ENCODE measurements at places on chromosomes 11 and 22.

DNA sequence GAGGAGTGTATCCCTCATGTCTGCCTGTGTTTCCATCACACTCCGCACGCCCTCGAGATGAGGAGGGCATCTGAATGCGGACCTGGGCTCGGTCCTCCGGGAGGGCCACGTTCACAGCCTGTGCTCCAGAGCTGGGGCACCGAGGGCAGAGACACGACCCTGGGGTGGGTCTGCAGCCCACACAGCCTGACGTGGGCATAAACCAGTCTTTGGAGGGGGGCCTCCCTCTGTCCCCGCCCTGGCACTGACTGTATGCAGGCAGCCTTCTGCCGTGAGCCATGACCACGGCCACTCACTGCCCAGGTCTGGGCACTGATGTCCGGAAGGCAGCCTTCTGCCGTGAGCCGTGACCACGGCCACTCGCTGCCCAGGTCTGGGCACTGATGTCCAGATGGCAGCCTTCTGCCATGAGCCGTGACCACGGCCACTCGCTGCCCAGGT is 1425.1 kb downstream of the BRD1 start:
- no peak for DNase-seq

- no peak for DNase-seq
Measured at GRCh38 chr11:107769189-107769588, 57.3 kb upstream of the SLN start.

GRCh38 chr11:15941206-15941770 is 415.1 kb downstream of the SOX6 start:
- DNase-seq = no peak

GRCh38 chr11:58919561-58919960 is 19.7 kb upstream of the GLYATL1 start:
- DNase-seq = no peak

- no peak for DNase-seq
Measured at GRCh38 chr11:20342347-20343141, 21.0 kb upstream of the HTATIP2 start.

DNA sequence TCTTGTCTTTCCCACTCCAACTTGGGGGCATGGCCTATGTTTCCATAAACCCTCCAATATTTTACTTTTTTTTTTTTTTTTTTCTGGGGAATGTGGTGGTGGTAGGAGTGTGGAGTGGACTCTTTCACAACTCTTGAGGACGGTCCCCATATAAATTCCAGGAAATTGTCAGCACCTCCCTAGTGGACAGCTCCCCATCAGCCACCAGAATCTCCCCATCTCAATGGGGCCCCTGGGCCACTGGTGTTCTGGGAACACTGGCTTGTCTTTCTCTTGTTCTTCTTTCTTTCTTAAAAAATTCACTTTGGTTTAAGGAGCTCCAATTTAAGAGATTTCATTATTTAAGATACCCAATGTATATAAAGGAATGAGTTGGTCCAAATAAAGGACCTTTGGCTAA is 74.1 kb downstream of the ADM start:
- no peak for DNase-seq

DNA sequence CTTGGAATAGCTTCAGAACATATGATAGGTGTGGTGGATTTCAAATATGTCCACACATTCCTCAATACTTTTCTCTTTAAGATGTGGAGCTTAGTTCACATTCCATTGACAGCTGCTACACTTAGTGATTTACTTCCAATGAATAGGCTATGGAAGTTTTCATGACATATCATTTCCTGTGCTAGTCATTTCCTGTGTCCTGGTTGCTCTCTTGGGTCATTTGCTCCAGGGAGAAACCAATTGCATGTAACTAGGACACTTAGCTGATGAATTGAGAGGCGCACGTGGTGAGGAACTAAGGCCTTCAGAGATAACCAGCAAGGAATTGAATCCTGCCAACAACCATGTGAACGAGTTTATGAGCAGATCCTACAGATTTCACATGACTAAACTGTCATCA is 120.9 kb downstream of the SLC17A6 start:
- DNase-seq = no peak

DNA sequence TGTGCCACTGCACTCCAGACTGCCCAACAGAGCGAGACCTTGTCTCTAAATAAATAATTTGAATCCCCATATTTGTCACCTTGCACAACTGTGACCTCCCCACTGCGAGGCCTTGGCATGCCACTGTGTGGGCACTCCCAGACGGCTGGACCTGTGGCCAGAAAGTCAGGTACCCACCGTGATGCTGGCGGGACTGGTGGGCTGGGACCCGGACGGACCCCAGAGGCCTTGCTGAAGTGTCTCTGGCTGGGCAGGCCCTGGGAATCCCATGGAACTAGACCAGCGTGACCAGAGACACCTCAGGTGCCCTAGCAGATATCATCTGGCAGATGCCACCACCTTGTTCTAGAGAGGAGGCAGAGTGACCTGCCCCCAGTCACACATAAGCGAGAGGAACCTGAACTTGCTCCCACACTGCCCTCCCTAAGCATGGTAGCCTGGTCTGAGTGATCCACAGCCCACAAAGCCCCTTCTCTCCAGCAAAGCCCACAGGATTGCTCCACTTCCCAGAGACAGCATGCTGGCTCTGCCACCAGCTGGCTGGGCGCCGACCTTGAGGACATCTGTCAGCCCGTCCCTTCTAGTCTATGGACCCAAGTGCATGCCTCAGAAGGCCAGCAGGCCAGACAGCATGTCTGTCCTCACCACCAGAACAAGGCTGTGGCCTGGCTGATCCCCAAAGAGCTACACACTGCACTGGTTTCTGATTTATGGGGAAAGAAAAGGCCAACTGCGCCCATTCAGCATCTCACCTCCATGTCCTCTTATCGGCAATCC is 9.5 kb downstream of the MACROD1 start:
- no peak for DNase-seq

DNA sequence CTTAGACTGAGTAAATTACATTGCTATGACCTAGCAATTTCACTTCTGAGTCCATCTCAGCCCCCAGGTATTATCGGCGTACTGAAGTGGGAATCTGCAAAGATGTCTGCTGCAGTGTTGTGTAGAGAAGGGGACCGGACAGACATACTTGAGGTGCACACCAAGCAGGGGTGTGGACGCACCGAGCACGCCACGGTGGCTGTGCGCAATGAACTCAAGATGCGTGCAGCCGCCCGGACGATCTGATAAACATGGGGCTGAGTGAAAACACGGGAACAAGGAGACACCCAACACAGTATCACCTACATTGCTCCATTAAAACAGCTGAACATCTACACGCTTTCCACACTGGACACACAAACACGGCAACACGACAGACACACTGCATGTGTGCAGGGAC is 454.3 kb downstream of the OPCML start:
- DNase-seq = no peak

DNA sequence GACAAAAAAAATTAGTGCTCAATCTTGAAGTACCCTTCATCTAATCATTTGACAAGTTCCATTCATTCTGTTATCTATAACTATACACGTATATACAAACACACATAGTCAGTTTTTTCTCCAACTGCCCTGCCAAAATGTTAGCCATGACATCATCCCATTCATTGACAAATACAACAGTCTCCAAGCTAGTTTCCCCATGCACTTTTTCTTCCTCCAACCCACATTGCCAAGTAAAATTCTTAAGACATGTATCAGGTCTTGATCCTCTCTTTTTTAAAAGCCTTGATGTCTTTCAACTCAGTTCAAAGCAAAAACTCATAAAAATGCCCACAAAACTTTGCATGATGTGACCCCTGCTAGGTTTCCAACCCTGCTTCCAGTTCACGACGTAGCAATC is 58.1 kb downstream of the DDI1 start:
- no peak for DNase-seq

- DNase-seq = no peak
Measured at GRCh38 chr11:107821199-107821927, 37.2 kb downstream of the SLC35F2 start.

- DNase-seq = no peak
Measured at GRCh38 chr11:126328938-126329643, 25.2 kb downstream of the DCPS start.

DNA sequence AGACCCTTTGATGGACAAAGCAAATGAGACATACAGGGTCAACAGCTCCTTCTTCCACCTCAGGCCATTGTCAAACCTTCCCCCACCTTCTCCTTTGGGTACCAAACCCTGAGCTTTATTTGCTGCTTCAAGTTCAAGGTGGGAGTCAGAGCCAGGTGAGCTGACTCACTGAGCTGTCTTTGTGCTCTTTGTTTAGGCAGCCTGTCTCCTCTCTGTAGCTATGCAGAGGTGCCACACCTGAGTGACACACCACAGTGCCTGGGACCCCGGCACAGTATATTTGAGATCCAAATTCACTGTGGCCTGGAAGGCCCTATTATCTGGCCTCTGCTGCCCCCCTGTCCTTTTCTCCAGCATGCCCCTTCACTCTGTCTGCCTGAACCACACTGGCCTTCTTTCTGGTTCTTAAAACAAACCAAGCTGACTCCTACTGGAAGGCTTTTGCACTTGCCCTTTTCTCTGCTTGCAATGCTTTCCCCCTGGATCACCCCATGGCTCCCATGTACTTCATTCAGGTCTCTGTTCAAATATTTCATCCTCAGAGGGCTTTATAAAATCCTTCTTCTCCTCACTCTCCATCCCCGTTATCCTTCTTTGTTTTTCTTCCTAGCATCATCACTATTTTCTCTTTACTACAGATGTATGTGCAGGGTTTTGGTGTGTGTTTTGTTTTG is 16.1 kb downstream of the LMO2 start:
- DNase-seq = no peak

GRCh38 chr22:20985720-20986119 is 3.6 kb downstream of the LZTR1 start:
- DNase-seq = no peak

- DNase-seq = no peak
Measured at GRCh38 chr11:36037031-36037430, 93.2 kb downstream of the LDLRAD3 start.

- no peak for DNase-seq
Measured at GRCh38 chr22:45036154-45036553, 26.3 kb upstream of the PHF21B start.
